ENCODE measurements at places on chromosomes 13 and 19.

- no peak for DNase-seq
Measured at GRCh38 chr13:32362574-32362973, 47.3 kb downstream of the BRCA2 start.

DNA sequence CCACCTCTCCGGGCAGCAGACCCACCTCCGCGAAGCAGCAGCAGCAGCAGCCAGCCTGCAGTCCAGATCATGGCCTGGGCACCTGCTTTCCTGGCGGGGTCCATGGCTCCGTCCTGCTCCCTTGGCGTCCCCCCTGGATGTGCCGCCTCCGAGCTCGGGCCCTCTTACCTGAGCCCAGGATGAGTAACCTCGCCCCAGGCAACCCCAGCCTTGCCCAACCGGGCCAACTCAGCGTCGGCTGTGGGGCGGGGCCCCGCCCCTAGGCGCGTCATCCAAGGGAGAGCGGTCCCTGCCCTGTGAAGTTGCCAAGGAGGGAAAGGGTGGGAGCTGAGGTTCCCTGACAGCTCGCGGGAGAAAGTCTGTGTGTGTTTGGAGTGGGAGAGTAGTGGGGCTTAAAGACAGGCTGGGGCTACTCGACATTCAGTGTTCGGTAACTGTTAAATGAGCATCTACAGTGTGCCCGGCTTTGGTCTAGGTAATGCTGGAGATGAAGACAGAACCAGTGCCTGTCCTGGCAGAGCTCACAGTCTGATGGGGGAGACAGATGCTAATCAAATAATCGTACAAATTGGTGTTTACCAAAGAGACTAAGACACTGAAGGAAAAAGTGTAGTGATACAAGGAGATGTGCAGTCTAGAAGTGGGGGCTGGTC, at the start of gene LYPD3:
Gene LYPD3 (minus strand): TSS at position 141 of the 653 bp plus-strand sequence. CDS start 37 bp downstream, at position 104.
- DNase-seq = peak; percentile 20

- no peak for DNase-seq
Measured at GRCh38 chr19:31421856-31422255, 72.6 kb upstream of the TSHZ3 start.

DNA sequence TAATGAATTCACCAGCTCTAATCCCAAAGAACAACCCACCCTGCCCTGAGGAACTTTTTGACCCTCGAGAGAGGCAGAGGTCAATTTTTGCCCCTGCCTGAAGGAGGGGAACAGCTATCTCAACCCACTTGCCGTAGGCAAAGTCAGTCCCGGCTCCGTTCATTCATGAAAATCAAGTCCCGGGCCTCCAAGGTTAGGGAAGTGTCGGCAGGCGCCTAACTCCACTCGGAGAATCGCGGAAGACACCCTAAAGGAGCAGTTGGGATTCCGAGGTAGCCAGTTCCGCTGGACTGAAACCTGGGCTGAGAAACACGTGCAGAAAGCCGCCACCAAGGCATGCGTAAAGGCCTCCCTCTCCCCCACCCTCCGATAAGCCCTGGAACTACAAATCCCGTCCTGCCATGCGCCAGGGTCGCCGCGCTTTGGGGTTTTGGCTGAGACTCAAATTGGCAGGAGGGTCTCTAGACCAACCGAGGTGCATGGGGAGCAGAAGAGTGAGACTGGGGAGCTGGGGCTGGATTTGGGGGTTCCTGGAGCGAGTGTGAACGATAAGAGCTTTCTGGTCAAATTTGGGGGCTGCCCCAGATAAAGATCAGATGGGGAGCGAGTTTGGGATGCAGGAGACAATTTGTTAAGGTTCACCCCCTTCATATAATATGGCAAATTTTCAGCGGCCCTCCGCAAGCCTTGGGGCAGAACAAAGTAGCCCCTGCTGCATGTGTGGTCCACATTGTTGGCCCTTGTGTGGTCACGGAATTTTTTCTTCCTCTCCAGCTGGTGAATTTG, at the start of gene TNPO2:
Gene TNPO2 (minus strand): TSS at position 292 of the 786 bp plus-strand sequence. CDS start 2,955 bp downstream, outside the sequence.
- peak; percentile 70 for DNase-seq

DNA sequence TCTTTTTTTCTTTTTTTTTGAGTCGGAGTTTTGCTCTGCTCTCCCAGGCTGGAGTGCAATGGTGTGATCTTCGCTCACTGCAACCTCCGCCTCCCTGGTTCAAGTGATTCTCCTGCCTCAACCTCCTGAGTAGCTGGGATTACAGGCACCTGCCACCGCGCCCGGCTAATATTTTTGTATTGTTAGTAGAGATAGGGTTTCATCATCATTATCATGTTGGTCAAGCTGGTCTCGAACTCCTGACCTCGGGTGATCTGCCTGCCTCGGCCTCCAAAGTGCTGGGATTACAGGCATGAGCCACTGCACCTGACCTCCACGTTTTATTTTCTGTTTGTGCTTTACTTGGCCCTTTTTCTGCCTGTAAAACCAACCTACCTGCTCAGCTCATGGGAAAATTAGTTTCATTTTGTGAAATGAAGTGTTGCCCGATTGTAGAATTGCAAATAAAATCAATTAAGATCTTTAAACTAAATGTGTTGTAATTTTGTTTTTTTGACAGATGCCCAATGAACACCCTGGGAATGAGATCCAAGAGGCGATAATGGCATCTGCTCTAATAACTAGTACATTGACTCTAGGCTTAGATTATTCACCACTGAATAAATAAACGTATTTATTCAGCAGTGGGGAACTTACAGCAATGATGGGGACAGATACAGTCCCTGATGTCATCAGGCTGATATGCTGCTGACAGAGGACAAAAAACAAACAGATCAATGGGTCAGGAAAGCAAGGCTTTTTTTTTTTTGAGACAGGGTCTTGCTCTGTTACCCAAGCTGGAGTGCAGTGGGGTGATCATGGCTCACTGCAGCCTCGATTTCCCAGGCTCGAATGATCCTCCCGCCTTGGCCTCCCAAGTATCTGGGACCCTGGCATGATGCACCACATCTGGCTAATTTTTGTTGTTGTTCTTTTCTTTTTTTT, 2.2 kb upstream of the RAB11B start:
- DNase-seq = no peak

DNA sequence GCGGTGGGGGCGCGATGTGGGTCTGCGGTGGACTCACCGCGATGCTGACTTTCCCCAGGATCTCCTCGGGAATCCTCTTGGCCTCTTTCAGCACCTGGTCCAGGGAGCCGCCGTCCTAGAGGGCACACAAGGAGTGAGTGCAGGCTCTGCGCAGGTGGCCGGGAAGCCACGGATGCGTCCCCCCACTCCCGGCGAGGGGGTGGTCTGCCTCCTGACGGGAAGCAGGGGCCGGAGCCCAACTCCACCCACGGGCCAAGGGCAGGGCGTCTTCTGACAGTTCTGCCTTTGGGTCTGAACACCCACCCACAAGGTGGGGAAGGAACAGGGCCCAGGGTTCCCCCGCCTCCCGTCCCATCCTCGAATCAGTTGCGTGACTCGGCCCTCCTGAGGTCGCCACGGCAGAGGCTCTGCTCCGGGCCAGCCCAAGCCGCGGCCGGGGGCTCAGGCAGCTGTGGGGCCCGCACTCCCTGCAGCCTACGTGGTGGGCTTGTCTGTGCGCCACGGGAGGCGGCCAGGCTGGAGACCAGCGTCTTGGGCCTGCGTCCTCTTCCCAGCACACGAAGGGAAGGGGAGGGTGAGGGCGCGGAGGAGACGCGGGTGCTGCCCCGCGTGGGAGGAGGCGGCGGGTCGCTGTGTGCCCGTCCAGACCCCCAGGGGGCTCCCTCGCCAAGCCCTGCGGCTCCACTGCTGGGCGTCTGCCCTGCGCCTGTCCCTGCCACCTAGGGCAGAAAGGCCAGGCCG, 21.4 kb downstream of the MAP2K2 start:
- no peak for DNase-seq

GRCh38 chr13:31638577-31638976, 100.7 kb upstream of the RXFP2 start:
- DNase-seq = peak; percentile 91

DNA sequence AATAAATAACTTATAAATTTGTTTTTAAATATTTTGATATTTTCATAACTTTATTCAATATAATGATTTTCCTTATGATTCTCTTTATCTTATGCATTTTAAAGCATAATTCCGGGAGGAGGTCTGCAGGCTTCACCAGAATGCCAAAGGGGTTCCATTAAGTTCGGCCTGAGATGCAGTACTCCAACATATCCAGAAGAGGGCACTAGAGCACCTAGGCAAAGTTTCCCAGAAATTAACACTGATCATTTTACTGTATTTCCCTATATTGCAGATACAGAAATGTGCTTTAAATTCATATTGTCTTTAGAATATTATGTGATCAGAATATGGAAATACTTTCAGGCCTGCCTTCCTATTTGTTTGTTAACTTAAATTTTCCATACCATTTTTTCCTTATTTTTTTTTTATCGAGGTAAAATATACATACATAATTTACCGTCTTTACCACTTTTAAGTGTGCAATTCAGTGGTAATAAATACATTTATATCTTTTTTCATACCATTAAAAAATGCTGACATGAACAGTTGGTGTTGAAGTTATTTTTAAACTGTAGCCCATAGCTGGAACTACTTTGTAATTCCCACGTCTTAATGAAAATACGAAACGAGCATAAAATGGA, 58.9 kb upstream of the TM9SF2 start:
- peak; percentile 35 for DNase-seq

DNA sequence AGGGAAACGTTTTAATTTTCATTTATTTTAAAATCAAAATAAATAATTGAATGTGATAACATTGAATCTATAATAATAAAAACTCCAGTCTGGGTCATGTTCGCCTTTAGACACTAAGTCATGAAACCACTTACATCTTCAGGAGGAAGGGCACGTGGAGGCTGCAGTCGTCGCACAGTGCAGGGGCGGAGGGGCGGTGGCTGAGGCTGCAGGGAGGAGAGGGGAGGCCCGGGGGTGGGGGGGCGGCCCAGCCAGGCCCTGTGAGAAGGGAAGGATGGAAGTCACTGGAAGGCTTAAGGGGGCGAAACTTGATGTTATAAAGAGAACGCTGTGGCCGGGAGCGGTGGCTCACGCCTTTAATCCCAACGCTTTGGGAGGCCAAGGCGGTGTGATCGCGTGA, 14.9 kb upstream of the LATS2 start:
- DNase-seq = no peak

DNA sequence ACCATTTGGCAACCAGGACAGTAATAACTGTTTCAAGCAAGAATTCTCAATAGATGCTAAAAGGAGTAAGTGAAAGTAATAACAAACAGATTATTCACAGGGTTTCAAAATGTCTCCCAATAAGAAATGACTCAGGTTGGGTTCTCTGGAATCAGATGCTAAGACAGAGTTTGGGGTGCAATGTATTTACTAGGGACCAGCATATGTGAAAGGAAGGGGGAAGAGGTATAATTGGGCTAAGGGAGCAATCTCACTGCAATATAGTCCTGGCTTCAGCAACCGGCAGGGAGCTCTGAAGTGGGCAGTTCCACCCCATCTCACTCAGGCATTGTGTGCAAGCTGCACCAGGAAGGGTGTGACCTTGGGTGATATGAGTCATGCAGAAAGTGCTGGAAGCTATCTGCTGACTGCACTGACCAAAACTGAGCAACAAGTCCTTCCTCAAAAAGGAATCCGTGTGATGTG, 23.4 kb downstream of the ZDHHC20 start:
- peak; percentile 47 for DNase-seq

GRCh38 chr19:46480415-46480814, 9.1 kb upstream of the PNMA8A start:
- DNase-seq = peak; percentile 85

GRCh38 chr19:54073829-54074228, 7.3 kb downstream of the TARM1 start:
- DNase-seq = no peak

DNA sequence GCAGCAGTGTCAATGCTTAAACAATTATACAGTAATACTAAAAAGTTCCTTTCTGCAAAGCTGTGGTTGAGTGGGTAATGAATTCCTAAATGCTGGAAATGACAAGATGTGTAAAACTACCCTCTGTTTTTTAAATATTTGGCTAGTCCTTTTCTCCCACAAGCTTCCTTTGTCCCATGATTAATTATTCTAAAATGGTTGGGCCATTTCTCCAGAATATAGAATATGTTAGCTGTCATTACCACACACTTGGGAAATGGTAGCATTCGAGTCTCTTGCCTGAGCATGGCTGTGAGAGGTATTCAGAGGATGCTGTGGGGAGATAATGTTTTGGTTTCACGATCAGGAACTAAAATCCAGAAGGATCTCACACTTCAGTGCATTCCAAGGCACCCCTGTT, 1185.8 kb downstream of the UQCRFS1 start:
- DNase-seq = no peak

DNA sequence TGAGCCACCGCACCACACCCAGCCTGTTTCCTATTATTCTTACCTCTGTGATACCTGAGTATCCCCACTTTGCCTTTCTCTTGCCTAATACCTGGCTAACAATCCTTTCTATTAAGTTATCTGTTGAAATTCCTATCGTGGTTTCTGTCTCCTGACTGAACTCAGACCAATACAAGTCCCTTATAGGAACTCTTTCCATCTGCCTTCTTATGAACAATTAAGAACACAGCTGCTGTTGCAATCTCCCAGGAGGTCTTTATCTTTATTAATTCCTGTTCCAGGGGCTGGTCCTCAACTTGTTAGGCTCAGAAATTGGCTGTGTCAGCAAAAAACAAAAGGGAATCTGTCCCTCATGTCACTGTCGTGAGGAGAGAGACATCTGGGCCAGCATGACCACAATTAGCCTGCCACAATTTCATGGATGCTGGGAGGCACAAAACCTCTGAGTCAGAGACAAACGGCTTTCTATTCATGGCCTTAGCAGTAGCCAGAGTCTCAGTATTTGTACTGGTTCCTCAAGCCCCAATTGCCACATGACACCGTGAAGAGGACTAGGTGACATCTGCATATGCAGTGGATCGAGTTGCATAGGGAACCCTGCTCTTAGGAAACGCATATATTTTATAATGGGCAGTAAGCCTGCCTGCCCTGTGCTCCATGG, 58.2 kb downstream of the NUFIP1 start:
- DNase-seq = peak; percentile 42

- DNase-seq = no peak
Measured at GRCh38 chr19:35348911-35349611, 1.4 kb downstream of the FFAR1 start.

- peak; percentile 30 for DNase-seq
Measured at GRCh38 chr13:69857183-69857821, 250.3 kb upstream of the ATXN8OS start.

- no peak for DNase-seq
Measured at GRCh38 chr13:50365408-50366391, 350.5 kb downstream of the KCNRG start.

DNA sequence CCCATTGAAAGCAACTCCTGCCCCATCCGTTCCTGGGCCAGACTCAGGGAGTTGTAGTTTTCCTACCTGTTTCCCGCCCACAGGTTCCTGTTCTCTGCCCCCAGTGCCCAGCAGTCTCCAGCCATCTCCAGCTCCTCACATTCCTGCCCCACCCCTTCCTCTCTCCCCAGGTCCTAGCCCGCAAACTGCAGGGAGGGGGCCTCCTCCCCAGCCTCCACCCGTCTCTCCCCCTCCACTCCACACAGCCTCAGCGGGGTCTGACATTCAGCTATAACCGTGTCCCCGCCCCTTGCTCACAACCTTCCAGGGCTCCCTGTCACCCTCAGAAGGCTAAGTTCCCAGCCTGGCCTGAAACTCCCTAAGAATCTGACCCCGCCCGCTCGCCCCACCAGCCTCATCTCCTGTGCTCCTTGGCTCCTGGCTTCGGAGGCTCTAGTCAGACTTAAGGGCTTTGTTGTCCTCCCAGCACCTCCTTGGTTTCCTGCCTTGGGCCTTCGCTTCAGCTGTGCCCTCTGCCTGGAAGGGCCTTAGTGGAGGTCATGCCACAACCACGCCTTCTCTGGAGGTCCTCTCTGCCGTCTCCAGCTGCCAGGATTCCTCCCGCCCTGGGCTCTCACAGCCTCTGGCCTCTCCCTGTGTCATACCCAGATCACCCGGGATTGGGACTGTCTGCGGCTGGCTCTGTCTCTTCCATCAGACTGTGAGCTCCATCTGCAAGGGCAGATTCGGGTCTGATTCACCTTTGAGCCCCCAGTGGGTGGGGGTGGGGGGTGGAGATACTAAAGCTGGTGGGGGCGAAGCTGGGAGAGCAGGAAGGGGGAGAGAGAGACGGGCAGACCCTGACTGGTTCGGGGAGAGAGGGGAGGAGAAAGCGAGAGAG, 5.1 kb upstream of the SPACA6 start:
- peak; percentile 74 for DNase-seq
